ENCODE measurements at places on chromosomes 11 and 22.

- H3K36me3 ChIP-seq: peaks cover 43% of the 10 kb centered on the region
- peaks cover 8% of the 10 kb centered on the region for H3K4me1 ChIP-seq
- H3K27me3 ChIP-seq: no peaks in the 10 kb centered on the region
- no peak for DNase-seq
Observed at GRCh38 chr11:125994509-125994908, 48.7 kb downstream of the VSIG10L2 start.

DNA sequence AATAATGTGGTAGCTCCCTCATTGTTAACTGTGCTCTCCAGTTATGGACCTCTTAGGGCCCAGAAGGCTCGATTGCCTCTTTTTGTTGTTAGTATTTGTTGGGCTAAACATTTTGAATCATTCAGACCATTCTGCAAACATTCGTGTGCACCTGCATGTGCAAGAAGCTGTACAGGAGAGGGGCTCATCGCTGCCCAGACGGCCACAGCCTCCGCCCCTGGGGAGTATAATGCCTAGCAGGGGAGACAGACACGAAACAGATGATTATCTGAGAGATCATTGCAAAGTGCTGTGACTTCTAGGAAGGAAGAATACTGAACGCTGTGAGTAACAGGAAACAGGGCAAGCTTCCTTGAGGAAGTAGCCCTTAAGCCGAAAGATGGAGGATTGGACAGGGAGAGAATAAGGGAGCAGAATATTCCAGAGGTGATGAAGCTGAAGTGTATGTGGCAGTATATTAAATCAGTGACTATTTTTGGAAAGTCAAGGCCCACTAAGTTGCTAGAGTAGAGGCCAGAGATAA is 123.3 kb upstream of the RASSF10 start:
- no peak overlapping the region for H3K27ac ChIP-seq
- peaks cover 16% of the 10 kb centered on the region for H3K4me1 ChIP-seq
- no peak overlapping the region for H3K4me3 ChIP-seq
- H3K36me3 ChIP-seq: peaks cover 32% of the 10 kb centered on the region

- no peaks in the 10 kb centered on the region for H3K4me1 ChIP-seq
- H3K36me3 ChIP-seq: no peaks in the 10 kb centered on the region
- H3K27me3 ChIP-seq: no peaks in the 10 kb centered on the region
- no peak overlapping the region for H3K27ac ChIP-seq
- no peak for DNase-seq
- H3K4me3 ChIP-seq: no peak overlapping the region
Observed at GRCh38 chr11:16382638-16383380, 26.5 kb upstream of the SOX6 start.

- no peaks in the 10 kb centered on the region for H3K27me3 ChIP-seq
- H3K27ac ChIP-seq: no peak overlapping the region
- H3K4me1 ChIP-seq: peaks cover 18% of the 10 kb centered on the region
- H3K4me3 ChIP-seq: no peak overlapping the region
- H3K36me3 ChIP-seq: no peaks in the 10 kb centered on the region
- DNase-seq: no peak
Observed at GRCh38 chr11:27097551-27097950, 56.9 kb downstream of the BBOX1 start.

DNA sequence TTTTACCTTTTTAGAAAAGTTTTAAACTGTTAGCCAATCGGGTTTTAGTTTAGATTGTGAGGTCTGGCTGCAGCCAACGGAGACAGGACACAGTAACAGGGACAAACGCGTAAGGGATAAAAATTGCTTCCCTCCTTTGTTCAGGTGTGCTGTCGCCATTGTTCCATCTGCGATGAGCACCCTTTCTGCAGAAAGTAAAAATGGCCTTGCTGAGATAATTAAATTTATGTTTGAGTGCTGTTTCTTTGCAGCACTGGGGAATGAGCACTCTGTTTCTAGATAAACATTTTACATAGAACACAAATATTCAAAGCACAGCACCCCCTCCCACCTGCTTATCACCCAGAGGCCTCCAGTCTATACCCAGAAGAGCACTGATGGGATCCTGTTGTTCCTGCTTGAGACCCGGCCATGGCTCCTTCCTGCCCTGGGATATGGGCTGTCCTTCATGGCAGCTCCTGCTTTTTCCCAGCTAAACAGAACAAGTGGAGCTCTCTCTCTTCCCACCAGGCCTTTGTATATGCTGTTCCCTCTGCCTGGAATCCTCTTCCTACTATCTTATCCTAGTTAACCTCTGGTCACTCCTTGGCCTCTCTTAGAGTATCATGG is 34.3 kb upstream of the CELSR1 start:
- no peak overlapping the region for H3K4me3 ChIP-seq
- H3K27ac ChIP-seq: no peak overlapping the region
- H3K36me3 ChIP-seq: no peaks in the 10 kb centered on the region
- no peaks in the 10 kb centered on the region for H3K27me3 ChIP-seq

- H3K4me3 ChIP-seq: no peak overlapping the region
- DNase-seq: peak; percentile 63
- no peaks in the 10 kb centered on the region for H3K36me3 ChIP-seq
Observed at GRCh38 chr22:43289976-43290721, 53.0 kb downstream of the SCUBE1 start.

DNA sequence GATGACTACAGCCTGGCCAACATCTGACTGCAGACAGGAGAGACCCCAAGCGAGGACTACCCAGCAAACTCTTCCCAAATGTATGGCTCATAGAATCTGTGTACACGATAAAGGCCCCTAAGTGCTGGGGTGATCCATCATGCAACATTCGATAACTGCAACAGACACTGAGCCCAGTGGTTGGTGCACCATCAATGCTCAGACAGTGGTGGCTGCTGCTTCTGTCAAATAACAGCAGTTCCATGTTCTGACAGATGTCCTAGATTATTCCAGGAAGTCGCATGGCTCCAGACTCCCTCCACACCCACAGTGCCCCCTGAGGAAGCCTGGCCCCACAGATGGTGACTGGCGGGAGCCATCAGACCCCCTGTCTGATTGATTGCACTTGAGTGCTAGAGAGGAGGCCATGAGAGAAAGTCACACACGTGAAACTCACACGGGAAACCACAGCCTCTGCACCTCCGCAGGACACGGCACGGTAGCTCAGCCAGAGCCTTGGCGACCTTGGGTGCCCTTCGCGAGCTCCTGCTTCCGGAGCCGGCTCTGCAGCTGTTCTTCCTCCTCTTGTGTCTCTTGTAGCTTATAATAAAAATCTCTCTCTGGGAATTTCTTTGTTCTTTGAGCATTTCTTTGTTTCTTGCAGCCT is 1155.9 kb downstream of the TBC1D22A start:
- no peaks in the 10 kb centered on the region for H3K4me1 ChIP-seq
- no peak overlapping the region for H3K4me3 ChIP-seq
- DNase-seq: no peak
- no peaks in the 10 kb centered on the region for H3K27me3 ChIP-seq
- H3K36me3 ChIP-seq: no peaks in the 10 kb centered on the region
- H3K27ac ChIP-seq: no peak overlapping the region

DNA sequence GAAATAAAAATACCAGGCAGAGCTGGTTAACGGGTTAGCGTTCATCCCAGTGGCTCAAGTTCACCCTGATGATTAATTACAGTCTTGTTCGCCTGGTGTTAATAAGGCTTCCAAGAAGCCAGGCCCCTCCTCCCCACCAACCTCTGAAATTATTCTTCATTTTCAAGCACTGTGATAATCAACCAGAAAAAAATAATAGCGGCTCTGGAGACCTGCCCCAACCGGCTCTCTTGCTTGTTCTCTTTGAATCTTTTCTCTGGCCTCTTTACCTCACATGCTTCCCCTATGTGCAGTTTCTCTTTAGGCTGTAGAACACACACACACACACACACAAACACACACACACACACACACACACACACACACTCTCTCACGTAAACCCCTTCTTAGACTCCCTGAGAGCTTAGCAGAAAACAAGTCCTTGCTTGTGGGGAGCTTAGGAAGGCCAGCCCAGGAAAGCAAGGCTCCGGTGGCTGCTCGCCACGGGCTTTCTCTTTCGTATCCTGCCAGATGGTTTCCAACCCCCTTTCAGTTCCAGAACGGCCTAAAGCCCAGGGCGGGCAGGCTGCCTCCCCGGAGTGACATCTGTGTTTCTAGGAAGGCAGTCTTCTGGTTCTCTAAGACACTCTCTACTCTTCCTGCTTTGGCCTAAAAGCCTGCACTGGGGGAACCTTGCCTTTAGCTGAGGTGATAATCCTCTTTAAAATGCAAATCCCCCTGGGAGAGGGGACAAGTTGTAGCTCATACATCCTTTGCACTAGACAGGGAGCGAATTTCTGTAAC is 106.4 kb upstream of the SESN3 start:
- H3K36me3 ChIP-seq: no peaks in the 10 kb centered on the region
- H3K4me1 ChIP-seq: peaks cover 54% of the 10 kb centered on the region
- H3K4me3 ChIP-seq: peak overlapping the region; percentile 19
- H3K27ac ChIP-seq: peak overlapping the region; percentile 92
- peak; percentile 43 for DNase-seq

DNA sequence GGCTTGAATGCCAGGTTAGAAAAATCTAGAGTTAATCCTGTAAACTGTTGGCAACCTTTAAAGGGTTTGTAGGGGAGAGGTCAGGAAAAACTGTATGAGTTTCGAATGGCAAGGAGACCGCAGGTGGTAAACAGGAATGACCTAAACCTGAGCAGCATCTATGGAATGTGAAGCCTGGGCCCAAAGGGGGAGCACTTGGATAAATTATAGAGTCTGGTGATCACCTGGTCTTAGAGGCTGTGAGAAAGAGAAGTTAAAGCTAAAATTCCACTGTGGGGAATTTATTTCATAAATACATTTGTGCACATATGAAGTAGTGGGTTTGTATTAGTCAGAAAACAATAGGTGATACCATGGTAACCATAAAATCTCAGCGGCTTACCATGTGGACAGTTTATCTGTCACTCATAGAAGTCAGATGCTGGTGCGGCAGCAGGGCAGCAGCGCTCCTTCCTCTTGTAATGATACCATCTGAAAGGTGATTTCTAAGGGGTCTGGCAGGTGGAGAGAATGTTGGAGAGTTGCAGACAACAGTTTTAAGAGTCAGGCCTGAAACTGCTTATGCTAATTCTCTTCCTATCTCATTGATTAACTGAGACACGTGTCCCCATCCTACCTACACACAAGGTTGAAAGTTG is 1104.4 kb upstream of the CCDC90B start:
- DNase-seq: no peak
- H3K4me3 ChIP-seq: no peak overlapping the region
- no peaks in the 10 kb centered on the region for H3K4me1 ChIP-seq
- no peaks in the 10 kb centered on the region for H3K36me3 ChIP-seq
- no peaks in the 10 kb centered on the region for H3K27me3 ChIP-seq

DNA sequence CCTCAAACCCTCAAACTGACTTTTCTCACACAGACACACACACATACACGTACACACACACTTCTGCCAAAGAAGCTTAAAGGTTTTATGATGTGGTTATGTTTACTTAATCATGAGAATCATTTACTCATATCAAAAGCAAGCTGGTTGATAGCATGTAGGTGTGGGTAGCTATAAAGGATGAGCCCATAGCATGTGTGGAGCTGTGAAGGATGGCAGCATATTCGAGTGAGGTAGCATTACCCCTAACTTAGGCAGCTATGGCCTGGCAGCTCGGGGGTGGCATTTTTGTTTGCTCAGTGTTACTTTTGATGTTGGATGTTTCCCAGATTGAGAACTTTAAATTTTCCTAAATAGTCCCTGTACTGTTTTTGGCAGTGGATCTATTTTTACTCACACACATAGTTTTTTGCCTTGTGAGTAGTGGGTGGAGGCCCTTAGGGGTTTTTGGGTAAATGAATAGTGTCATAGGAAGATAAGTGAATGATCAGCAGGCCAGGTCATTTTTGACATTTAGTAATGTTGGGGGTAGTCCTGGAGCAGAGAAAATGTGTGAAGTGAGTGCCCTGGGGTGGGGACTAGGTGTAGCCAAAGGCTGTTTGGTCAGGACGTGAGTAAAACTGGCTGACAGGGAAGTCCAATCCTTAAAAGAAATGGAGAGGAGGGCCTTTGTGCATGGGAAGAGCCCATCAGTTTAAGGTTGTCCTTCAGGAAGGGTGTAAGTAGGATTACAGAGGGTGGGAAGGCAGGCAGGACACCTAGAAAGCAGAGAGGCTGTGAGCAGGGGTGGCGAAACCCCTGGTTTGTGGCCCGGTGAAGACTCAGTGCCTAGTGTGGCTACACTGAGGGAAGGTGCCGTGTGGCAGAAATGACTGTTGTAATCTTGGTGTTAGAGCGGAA is 7.1 kb downstream of the YWHAH start:
- peak overlapping the region; percentile 1 for H3K27ac ChIP-seq
- H3K4me1 ChIP-seq: no peaks in the 10 kb centered on the region
- no peaks in the 10 kb centered on the region for H3K27me3 ChIP-seq
- peaks cover 32% of the 10 kb centered on the region for H3K36me3 ChIP-seq
- DNase-seq: no peak

- H3K27ac ChIP-seq: no peak overlapping the region
- H3K36me3 ChIP-seq: no peaks in the 10 kb centered on the region
- H3K27me3 ChIP-seq: no peaks in the 10 kb centered on the region
- H3K4me3 ChIP-seq: no peak overlapping the region
- DNase-seq: no peak
Observed at GRCh38 chr11:70580036-70580805, 181.9 kb downstream of the CTTN start.

DNA sequence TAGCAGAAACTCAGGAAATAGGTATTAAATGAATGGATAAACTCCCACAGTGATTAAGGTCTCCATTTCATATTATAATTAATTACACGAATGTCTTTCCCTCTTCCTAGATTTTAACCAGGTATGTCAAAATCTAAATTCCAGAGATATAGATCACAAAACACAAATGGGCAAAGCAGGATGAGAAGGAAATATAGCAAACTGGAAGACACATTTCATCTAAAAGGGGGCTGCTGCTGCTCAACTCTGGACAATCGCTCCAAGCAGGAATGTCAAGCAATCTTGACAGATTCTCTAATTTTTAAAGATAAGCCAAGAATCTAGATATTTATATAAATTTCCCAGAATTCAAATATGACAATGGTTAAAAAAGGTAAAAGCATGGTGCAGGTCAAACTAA is 554.2 kb upstream of the CCDC90B start:
- no peak for DNase-seq
- no peak overlapping the region for H3K27ac ChIP-seq
- H3K36me3 ChIP-seq: no peaks in the 10 kb centered on the region
- H3K27me3 ChIP-seq: no peaks in the 10 kb centered on the region
- no peak overlapping the region for H3K4me3 ChIP-seq
- no peaks in the 10 kb centered on the region for H3K4me1 ChIP-seq

DNA sequence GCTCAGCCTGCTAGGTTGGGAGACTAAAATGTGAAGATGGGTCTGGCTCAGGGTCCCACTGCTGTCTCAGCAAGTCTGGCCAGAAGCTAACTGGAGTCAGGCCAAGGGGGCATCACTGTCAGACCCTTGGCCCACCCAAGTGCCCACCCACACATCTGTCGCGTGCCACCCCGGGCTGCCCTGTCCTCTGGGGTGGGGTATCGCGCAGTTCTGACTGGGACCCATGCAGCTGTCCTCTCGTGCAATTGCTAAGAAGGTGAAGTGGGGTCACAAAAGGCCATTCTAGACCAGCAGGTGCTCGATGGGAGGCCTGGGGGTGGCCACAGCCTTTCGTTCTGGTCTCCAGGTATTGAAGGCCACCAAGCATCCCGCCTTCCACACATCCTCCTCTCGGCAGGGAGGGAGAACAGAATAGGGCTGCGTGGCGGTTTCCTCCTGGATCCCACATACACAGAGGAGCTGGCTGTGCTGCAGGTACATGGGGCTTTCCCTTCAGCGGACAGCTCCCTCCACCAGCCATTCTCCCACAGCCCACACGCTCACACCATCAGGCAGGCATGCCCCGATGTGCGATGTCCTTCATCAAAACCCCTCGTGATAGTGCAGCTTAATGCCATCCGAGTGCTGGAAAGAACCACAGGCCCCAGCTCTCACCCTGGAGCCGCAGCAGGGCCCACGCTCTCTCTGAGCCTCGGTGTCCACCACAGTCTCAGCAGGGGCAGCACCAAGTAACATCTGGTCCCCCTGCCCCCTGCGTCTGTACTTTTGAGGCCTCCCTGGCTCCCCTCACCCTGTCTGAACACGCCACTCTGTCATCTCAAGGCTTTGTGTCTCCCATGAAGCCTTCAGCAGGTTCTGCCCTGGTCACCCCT is 37.6 kb downstream of the SHANK2 start:
- H3K4me1 ChIP-seq: no peaks in the 10 kb centered on the region
- no peaks in the 10 kb centered on the region for H3K27me3 ChIP-seq
- H3K36me3 ChIP-seq: no peaks in the 10 kb centered on the region

Measured in tibial nerve (tissue), 4 donors.